Adrenal gland (tissue), 19 donors: ENCODE measurements at places on chromosomes 6 and 20.

DNA sequence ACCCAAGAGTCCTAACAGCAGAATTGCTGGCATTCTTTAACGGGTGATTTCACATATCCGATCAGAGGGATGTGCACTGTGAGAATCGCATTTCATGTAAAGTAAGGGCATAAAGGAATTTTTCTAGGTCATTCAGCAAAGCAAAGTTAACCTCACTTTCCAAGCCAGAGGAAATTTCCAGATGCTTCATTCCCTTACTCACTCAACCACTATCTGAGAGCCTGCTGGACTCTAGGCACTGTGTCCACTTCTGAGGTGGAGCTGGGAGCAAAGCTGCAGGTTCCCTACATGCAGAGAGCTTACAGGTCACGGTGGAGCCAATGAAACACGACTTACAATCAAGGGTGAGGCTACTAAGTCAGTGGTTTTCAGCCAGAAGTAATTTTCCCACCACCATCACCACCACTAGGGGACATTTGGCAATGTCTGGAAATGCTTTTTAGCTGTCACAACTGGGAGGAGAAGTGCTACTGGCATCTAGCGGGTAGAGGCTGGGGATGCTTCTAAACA lies 34.5 kb upstream of the TSHZ2 start:
- no peak for DNase-seq

GRCh38 chr20:57025666-57026224 lies 240.7 kb downstream of the BMP7 start:
- DNase-seq: no peak

DNA sequence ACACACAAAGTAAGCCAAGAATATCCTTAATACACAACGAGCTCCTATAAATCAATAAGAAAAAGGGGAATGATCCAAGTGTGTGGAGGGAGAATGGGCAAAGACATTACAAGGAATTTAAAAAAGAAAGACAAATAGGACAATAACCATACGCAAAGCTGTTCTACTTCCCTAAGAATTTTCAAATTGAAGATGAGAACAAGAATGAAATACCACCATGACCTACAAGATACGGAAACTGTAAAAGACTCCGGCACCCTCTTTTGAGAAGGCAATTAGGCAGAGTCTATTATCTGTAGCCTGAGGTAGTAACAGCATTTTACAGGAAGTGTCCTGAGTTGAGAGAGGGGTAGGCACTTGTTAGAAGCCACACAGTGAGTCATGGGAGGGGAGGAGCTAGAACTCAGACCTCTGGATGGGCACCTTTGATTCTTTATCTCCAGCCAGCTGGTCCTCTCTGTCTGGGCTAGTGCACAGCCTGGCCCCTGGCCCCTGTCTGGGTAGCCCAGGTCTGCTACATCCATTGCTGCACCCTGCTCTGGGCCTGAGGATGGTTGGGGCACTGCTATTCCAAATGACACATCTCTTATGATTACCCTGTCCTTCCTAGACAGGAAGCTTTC lies 15.3 kb downstream of the RSPO4 start:
- DNase-seq: no peak

- no peak for DNase-seq
Observed at GRCh38 chr20:42218621-42219374, 600.6 kb upstream of the CHD6 start.

DNA sequence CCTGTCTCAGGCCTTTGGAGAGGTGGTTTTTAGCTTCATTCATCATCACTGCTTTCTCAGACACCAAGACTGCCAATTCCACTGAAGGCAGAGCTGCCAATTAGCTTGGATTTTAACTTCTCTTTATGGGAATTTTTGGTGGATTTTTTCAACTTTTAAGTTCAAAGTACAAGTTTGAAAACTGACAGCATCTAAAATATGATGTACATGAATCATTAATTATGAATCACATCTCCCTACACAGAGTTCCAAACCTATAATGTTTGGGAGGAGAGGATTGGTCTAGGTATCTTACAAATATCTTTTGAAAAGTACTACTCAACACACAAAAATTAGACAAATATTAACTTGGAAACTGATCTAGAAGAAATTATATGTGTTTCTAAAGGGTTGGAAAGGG lies 25.5 kb downstream of the CNKSR3 start:
- no peak for DNase-seq

GRCh38 chr20:54062812-54063280 lies 7.5 kb downstream of the BCAS1 start:
- DNase-seq: no peak

DNA sequence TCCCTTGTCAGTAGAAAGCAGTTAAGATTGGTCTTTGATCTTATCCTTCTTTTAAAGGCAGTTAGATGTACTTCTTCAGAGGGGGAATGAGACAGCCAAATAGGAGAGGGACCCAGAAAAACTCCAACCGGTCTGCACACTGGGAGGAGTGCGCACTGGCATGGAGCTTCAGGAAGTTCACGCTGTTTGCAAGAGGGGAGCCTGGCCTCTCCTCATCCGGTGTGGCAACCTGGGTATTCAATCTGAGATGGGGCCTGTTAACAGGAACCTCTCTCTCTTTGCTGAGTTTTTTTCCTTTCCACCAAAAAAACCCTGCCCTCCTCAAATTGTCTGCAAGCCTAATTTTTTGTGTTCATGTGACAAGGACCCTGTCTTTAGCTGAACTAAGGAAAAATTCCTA lies 162.5 kb upstream of the OLIG3 start:
- DNase-seq: no peak

GRCh38 chr6:30213667-30213956 lies 406 bp upstream of the TRIM26 start:
- DNase-seq: no peak

- DNase-seq: no peak
Observed at GRCh38 chr6:108779536-108780275, 68.5 kb upstream of the ARMC2 start.

- DNase-seq: no peak
Observed at GRCh38 chr20:43508106-43508505, 609 bp downstream of the L3MBTL1 start.

GRCh38 chr6:90941885-90942284 lies 355.0 kb upstream of the MAP3K7 start:
- peak; percentile 25 for DNase-seq

DNA sequence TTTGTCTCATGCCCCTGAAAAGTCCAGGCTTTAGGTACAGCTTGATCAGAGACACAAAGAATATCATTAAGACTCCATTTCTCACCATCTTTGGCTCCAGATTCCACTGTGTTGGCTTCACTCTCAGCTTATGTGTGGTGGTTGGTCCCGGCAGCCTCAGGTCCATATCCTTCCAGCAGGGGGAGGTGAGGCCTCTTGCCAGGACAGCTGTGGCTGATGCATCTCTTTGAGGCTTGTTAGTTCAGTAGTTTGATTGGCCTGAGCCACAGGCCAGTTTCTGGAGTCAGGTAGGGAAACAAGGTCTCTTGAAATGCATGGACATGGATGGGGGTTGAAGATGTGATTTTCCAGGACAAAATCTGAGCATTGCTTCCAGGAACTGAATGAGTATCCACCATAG lies 62.4 kb downstream of the JAG1 start:
- DNase-seq: no peak

GRCh38 chr6:108652375-108652774 lies 91.7 kb downstream of the FOXO3 start:
- DNase-seq: no peak

DNA sequence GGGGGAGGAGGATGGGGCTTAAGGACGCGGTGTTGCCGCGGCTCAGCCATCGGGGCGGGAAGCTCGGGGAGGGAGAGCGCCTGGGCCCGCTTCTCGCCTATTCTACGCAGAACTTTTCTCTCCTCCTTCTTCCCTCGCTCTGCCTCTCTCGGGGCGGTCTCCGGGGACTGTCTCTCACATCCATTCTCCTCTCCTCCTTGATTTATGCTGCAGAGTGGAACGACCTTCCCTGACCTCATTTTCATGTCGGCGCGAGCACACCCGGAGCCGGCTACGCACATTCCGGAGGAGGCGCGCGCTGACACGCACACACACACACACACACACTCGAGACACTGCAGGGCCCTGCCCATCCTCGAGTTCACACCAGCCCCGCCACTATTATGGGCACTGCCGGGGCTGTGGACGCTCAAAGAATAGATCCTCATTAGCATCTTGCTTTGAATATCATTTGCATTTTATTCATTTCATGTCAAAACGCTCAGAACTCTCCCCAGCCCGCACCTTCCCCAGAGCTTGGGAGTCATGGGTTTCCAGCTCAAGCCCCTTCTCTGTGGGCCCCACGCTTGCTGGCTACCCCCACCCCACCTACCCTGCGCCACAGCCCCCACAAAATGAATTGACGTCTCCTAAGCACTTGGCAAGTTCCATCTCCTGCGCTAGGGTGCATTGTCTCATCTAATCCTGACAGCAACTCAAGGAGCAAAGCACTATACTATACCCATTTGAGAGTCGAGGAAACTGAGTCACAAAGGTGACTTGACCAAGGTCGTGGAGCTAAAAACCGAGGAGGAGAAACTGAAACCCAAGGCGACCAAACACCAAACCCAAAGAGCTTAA lies 36.8 kb downstream of the NCR2 start:
- peak; percentile 53 for DNase-seq
